SW 1271 (cell line): ENCODE measurements at places on chromosomes 2 and 18.

DNA sequence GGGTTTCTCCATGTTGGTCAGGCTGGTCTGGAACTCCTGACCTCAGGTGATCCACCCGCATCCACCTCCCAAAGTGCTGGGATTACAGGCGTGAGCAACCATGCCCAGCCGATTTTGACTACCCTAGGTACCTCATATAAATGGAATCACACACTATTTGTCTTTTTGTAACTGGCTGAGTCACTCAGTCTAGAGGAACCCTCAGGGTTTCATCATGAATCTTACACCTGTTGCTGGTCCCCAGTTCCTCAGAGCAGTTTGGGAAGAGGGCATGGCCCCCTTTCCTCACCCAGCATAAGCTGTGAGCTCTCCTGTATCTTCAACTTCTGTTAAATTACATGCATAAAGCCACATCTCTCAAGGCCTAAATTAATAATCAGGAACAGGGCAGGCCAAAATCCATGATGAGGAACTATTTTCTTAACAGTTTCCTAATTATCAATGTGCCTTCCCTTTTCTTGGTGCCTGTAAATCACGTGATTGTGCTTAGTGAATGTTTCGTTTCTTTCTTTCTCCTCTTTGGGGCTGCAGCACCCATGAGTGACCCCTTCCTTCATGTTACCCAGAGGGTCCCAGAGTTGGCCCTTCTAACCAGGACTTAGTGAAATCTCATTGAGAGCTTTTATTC, 20.9 kb downstream of the DYSF start:
- no peak for DNase-seq

- no peak for DNase-seq
Measured at GRCh38 chr2:235278771-235279355, 215.0 kb upstream of the AGAP1 start.

DNA sequence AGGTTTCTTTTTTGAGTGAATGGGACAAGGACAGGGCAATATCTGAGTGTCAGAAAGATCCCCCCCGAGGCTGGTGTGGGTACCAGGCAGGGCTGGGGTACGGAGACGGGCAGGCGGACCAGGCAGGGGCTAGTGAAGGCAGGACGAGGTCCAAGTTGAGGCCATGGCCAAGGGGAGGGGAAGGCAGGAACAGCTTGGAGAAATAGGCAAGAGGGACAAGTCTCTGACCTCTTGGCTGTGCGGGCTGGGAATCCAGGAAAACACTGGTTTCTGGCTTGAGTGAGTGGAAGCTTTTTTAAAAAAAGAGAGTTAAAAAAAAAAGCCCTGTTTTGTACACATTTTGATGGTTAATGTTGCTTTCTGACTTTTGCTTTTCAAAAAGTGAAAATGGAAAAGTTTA, 30.3 kb downstream of the ASAP2 start:
- no peak for DNase-seq

DNA sequence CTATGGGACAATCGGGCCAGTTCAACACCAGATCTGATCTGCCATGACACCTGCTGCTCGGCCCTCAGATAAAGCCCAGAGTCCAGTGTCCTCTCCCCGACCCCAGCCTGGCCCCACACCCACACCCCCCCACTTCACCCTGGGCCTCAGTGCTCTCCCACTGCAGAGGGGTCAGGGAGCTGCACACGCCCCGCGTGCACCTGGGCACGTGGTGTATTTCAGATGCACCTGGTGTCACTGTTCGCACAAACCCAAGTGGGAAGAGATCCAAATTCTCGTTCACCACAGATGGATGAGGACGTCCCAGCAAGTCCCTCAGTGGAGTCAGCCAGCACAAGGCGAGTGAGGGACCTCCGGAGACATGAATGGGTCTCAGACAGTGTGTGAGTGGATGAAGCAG, 161.3 kb downstream of the RTP5 start:
- DNase-seq: no peak

DNA sequence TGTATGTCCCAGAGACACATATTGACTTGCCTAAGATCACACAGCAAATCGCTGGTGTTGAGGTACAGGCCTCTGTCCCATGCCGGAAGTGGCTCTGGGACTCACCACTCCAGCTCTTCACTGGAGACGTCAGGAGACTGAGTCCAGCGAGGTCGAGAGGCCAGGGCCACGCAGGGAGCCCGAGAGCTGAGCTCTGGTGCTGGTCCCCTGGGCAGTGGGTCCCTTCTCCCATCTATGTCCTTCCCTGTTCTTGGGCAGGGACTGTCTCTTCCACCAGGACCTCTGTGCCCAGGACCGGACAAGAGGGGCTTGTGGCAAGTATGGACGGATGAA, 62.4 kb upstream of the TWIST2 start:
- no peak for DNase-seq

GRCh38 chr2:232113821-232114220, 152.3 kb downstream of the DIS3L2 start:
- no peak for DNase-seq

GRCh38 chr2:119533560-119533959, 9.3 kb upstream of the SCTR start:
- no peak for DNase-seq

DNA sequence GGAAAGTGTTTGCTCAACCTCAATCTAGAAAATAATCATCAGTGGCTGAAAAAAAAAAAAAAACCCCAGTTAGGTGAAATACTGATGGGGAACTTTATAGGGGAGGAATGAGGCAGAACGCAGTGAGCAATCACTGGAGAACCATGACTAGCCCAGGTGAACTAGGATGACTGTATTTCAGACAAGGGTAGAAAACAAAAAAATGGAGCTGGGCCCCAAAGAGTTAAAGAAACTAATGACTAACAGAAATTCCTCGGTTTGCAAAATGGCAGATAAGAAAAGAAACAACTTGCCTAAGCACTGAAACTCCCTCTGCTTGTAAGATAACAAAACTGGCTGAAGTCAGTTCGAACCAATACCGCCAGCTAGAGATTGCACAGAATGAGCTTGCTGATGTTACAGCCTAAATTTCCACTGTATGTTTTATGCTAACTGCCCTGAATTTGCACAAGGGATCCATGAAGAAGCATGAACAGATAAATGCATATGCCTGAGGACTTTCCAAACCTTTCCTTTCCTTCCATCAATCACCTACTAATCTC, 245.9 kb downstream of the METTL4 start:
- DNase-seq: no peak

GRCh38 chr2:23425885-23426262, 40.9 kb downstream of the KLHL29 start:
- DNase-seq: no peak

DNA sequence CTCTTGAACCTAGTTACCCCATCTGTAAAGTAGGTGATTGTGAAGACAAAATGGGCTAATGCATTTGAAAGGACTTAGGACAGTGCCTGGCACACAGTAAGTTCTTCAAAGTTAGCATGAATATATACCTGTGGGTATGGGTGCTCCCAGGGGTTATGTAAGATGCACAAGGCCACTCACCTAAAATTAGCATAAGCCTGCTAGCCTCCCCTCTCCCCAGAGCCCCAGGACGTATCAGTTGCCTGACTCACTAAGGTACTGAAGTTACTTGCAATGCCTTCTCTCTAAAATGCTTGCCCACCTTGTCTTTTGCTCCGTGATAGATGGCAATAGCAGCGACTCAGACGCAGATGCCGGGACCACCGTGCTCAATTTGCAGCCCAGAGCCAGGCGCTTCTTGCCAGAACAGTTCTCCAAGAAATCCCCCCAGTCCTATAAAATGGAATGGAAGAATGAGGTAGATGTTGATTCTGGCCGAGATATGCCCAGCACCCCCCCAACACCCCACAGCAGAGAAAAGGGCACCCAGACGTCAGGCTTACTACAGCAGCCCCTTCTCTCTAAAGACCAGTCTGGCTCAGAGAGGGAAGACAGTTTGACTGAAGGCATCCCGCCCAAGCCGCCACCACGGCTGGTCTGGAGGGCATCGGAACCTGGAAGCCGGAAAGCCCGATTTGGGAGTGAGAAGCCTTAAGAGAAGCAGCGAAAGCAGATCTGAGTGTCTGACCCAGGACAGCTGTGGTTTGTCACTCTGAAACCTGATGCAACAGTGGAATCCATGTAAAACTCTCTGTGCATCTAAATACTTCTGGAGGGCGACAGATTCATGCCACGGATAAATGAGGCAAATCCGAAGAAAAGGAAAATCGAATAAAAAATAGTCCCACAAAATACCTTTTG, 53.8 kb upstream of the TMEM182 start:
- DNase-seq: no peak

DNA sequence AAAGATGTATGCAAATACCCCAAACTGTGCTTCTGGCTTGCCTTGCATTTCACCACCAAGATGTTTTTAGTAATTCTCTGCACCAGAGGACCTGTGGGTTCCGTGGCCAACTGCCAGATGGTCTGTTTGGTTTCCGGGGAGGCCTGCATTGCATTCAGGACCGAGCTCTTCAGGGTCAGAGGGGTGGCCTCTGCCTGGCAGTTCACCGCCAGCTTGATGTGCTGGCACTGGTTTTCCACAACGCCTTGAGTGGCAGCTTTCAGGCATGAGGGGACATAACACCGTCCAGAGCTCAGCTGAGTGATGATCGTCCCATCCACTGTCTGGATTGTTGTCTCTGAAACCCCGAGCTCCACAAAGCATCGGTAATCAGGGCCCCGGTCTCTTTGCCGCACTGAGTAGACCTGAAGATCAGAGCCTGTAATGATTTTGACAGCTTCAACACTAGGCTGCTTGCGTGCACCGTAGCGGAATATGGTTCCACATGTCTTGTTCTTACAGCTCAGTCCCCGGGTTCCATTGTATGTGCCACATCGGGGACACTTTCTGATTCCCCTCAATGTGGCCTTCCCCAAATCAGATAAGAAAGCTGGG, 9.4 kb downstream of the C2orf42 start:
- no peak for DNase-seq

DNA sequence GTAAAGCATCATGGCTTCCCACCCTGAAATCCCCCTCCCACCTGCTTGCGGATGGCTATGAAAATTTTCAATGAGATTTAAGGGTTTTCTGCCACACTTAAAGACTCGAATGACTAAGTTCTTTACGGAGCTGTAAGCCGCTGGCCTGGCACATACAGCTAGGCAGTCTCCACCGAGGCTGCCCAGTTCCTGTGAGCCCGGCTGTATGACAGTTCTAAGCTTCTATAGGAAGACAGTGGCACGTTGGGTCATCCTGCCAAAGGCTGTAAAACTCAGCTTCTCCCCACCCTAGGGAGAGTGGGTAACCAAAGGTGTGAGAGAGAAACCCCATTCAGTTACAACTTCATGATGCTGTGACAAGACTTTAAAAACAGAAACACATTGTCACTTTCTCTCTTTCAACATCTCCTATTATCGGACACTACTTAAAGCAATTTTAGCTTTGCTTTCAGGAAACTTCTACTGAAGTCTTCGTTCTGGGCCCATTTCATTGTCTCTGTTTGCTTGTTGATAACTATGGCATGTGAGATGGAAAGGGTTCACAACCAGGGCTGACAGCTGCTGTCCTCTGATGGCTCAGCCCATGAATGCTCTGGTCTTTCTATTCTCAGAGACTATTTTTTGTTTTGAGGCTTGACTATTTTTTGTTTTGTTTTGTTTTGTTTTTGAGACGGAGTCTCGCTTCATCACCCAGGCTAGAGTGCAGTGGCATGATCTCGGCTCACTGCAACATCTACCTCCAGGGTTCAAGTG, 7.1 kb downstream of the CASP8 start:
- DNase-seq: no peak

- no peak for DNase-seq
Measured at GRCh38 chr2:179596018-179596417, 265.4 kb downstream of the ZNF385B start.

DNA sequence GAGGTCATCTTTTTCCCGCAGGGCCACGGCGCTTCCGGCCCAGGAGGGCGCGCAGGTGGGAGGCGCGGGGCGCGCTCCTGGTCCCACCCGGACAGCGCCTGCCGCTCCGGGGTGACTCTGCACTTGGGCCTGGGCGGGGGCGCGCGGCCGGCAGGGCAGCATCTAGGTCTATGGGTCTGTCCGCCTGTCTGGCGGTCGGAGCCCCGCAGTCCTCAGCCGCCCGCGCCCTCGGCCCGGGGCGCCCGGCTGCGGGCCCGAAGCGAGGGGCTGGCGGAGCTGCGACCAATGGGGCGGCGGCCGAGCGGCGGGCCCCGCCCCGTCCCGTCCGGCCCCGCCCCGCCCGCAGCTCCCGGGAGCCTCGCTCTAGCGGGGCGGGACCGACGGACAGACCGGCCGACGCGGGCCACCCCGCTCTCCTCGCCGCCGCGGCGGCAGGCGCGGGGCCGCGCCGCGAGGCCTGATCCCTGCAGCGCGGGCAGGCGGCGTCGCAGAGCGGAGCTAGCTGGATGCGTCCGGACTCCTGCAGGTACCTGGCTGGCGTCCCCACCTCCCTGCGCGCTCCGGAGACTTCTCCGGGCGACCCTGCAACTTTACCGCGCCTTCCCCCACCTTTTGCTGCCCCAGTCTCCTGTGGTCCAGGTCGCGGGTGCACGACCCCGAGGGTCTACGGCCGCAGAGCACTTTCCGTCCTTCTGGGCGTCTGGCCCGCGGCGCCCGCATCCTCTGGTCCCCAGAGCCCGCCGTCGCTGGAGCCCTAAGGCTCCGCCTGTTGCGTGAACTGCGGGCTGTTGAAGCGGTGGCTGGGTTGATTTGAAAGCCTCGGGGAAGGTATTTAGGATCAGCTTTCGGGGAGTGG, at the start of gene KCNS3:
Gene KCNS3, plus strand, starts transcription at position 387 of the 856 bp plus-strand sequence. CDS start 52,342 bp downstream, outside the sequence.
- DNase-seq: no peak

DNA sequence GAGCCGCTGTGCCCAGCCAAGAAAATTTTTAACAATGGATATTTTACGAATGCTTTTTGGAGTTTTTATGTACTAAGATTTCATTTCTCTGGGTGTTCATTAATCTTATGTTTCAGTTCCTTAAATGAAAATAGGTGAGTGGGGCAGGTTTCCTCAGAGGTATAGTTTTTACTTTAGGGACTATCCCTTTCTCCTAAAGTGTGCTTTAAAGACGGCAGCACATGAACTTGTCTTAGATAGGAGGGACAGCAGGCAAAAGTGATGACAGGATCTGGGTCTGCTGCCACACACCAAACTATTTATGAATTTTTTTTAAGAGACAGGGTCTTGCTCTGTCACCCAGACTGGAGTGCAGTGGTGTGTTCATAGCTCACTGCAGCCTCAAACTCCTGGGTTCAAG, 8.0 kb upstream of the REL start:
- DNase-seq: no peak

- no peak for DNase-seq
Measured at GRCh38 chr2:228432116-228432515, 250.6 kb upstream of the SPHKAP start.

- no peak for DNase-seq
Measured at GRCh38 chr2:85012855-85013254, 41.9 kb downstream of the KCMF1 start.

DNA sequence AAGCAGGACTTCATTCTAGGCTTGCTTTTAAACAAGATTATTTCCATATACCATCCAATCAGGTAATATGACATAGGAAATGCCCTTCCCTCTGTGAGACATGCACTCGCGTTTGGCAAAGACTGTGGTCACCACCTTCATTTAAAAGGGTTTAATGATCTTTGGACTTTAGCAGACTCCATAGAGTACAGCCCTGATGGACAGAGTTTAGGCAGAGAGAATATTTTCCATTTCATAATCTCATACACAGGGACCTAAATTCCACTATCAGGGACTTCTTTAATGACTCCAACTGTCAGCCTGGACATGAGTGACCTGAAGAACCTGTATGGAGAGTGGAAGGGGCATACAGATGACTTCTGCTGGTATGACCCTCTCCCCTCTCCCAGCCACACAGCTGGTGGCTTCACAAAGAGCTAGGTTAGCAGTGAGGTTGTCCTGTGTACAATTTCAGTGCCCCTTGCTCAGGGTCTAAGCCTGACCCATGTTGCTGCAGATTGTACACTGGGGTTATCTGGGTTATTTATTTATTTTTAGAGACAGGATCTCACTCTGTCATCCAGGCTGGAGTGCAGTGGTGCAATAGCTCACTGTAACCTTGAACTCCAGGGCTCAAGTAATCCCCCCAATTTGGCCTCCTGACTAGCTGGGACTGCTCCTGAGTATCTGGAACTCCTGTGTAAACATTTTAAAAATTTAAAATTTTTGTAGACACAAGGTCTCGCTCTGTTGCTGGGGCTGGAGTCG, 59.2 kb downstream of the PTPRM start:
- DNase-seq: no peak
